ENCODE measurements at places on chromosomes 6 and 20. TPM values are rescaled to one million over a fixed set of nuclear protein-coding genes. Genes with fewer than 3 reads are reported as not detected.

Gene VWA7
- total RNA-seq: 1.0 TPM

DNA sequence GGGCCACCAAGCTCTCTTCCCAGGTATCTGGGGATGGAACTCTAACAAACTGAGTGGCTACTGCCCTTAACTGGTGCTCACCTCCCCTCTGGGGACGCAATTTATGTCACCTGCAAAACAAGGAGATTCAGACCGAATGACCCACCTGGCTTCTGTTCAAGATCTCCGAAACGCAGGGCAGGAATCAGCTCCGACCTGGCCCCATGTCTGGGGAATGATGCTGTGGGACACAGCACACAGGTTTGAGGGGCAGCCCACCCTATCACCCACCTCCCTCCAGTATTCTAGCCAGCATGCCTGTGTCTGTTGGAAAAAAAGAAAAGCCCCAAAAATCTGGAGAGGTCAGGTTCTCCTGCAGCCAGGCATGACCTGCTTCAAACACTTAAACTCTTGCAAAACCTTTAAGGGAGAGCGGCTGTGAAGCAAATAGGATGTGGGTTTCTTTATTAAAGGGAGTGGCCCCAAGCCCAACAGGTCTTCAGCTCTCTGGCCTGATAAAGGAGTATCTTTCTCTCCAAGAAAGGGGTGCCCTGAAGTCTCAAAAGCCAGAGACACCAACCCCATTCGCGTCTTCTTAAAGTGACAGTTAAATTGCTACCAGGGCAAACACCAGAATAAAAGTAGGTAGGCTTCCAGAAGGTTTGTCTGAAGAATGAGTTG, 6.4 kb downstream of the PREX1 start:
- DNase-seq: no peak
- H3K4me3 ChIP-seq: peak overlapping the region; percentile 37
- no peaks in the 10 kb centered on the region for H3K27me3 ChIP-seq
- H3K27ac ChIP-seq: peak overlapping the region; percentile 75

- H3K4me3 ChIP-seq: no peak overlapping the region
- H3K4me1 ChIP-seq: peaks cover 48% of the 10 kb centered on the region
- H3K27ac ChIP-seq: no peak overlapping the region
- no peak for DNase-seq
- H3K36me3 ChIP-seq: peaks cover 37% of the 10 kb centered on the region
Measured at GRCh38 chr20:51505566-51505965, 37.0 kb downstream of the NFATC2 start.

Gene IPCEF1
- total RNA-seq: 92.5 TPM

GRCh38 chr6:141667580-141668309, 465.0 kb upstream of the GJE1 start:
- no peaks in the 10 kb centered on the region for H3K4me1 ChIP-seq
- no peaks in the 10 kb centered on the region for H3K36me3 ChIP-seq
- no peak for DNase-seq

- no peak for DNase-seq
- H3K4me3 ChIP-seq: no peak overlapping the region
- no peaks in the 10 kb centered on the region for H3K27me3 ChIP-seq
- H3K4me1 ChIP-seq: no peaks in the 10 kb centered on the region
- H3K27ac ChIP-seq: no peak overlapping the region
Measured at GRCh38 chr6:52516943-52517342, 59.9 kb downstream of the TRAM2 start.

GRCh38 chr20:35883778-35884540, 70.3 kb downstream of the SCAND1 start:
- H3K4me3 ChIP-seq: no peak overlapping the region
- H3K27me3 ChIP-seq: no peaks in the 10 kb centered on the region
- H3K27ac ChIP-seq: no peak overlapping the region
- H3K4me1 ChIP-seq: peaks cover 6% of the 10 kb centered on the region
- peak; percentile 56 for DNase-seq
- peaks cover 4% of the 10 kb centered on the region for H3K36me3 ChIP-seq

DNA sequence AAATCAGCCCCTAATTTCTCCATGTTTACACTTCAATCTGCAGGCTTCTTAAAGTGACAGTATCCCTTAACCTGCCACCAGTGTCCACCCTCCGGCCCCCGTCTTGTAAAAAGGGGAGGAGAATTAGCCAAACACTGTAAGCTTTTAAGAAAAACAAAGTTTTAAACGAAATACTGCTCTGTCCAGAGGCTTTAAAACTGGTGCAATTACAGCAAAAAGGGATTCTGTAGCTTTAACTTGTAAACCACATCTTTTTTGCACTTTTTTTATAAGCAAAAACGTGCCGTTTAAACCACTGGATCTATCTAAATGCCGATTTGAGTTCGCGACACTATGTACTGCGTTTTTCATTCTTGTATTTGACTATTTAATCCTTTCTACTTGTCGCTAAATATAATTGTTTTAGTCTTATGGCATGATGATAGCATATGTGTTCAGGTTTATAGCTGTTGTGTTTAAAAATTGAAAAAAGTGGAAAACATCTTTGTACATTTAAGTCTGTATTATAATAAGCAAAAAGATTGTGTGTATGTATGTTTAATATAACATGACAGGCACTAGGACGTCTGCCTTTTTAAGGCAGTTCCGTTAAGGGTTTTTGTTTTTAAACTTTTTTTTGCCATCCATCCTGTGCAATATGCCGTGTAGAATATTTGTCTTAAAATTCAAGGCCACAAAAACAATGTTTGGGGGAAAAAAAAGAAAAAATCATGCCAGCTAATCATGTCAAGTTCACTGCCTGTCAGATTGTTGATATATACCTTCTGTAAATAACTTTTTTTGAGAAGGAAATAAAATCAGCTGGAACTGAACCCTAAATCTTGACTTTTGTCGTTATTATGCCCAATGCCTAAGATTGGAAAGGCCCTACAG, 4.5 kb downstream of the SOX4 start:
- H3K36me3 ChIP-seq: no peaks in the 10 kb centered on the region
- peaks cover 41% of the 10 kb centered on the region for H3K27me3 ChIP-seq
- no peak overlapping the region for H3K4me3 ChIP-seq
- DNase-seq: no peak
- H3K27ac ChIP-seq: no peak overlapping the region

DNA sequence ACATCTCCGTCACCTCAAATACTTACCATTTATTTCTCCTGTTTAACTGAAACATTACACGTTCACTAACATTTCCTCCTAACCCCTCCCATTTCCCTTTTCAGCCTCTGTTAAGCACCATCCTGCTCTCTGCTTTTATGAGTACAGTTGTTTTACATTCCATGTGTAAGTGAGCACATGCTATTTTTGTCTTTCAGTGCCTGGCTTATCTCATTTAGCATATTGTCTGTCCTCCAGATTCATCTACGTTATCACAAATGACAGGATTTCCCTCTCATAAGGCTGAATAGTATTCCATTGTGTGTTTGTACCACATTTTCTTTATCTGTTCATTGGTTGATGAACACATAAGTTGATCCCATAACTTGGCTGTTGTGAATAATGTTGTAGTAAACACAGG, 22.7 kb downstream of the TAF11 start:
- H3K4me3 ChIP-seq: no peak overlapping the region
- H3K36me3 ChIP-seq: no peaks in the 10 kb centered on the region
- no peak overlapping the region for H3K27ac ChIP-seq
- DNase-seq: no peak
- H3K4me1 ChIP-seq: no peaks in the 10 kb centered on the region
- H3K27me3 ChIP-seq: no peaks in the 10 kb centered on the region

GRCh38 chr6:24925661-24926060, 10.1 kb downstream of the RIPOR2 start:
- no peaks in the 10 kb centered on the region for H3K27me3 ChIP-seq
- peaks cover 29% of the 10 kb centered on the region for H3K36me3 ChIP-seq
- peaks cover 97% of the 10 kb centered on the region for H3K4me1 ChIP-seq
- no peak overlapping the region for H3K27ac ChIP-seq
- no peak for DNase-seq

DNA sequence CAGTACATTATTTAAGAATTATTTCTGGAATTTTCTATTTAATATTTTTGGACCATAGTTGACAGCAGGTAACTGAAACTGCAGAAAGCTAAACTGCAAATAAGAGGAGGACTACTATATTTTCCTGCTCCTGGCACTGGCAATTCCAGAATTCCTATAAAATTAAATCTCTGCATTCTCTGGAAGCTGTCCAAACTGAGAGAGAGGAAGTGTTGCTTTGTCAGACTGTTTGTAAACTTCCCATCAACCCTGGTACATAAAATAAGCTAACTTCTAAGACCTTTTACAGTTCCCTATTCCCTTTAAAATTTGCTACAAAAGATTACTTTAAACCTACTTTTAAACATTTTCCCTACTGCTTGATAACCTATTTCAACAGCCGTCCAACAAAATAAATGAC, 196.1 kb upstream of the RUNX2 start:
- no peaks in the 10 kb centered on the region for H3K4me1 ChIP-seq
- H3K36me3 ChIP-seq: no peaks in the 10 kb centered on the region
- no peak overlapping the region for H3K27ac ChIP-seq
- no peak for DNase-seq

Gene MEI4
- not detected for total RNA-seq

- no peaks in the 10 kb centered on the region for H3K27me3 ChIP-seq
- no peaks in the 10 kb centered on the region for H3K36me3 ChIP-seq
- no peak overlapping the region for H3K4me3 ChIP-seq
Measured at GRCh38 chr20:42046371-42047085, 428.4 kb upstream of the CHD6 start.

- no peaks in the 10 kb centered on the region for H3K27me3 ChIP-seq
- no peaks in the 10 kb centered on the region for H3K36me3 ChIP-seq
- H3K27ac ChIP-seq: no peak overlapping the region
- H3K4me1 ChIP-seq: peaks cover 16% of the 10 kb centered on the region
Measured at GRCh38 chr6:4794140-4794707, 18.0 kb downstream of the CDYL start.

Gene HLA-B
- 5,565 TPM for total RNA-seq

- H3K27ac ChIP-seq: no peak overlapping the region
- H3K4me3 ChIP-seq: no peak overlapping the region
- DNase-seq: no peak
- H3K27me3 ChIP-seq: no peaks in the 10 kb centered on the region
- H3K36me3 ChIP-seq: peaks cover 22% of the 10 kb centered on the region
- H3K4me1 ChIP-seq: no peaks in the 10 kb centered on the region
Measured at GRCh38 chr6:32825966-32826365, 9.2 kb upstream of the HLA-DOB start.

- peak; percentile 47 for DNase-seq
- H3K36me3 ChIP-seq: peaks cover 4% of the 10 kb centered on the region
- peak overlapping the region; percentile 9 for H3K27ac ChIP-seq
- H3K4me3 ChIP-seq: peak overlapping the region; percentile 82
Measured at GRCh38 chr6:43771210-43771857, 1.3 kb downstream of the VEGFA start.

Gene ZNF165
- 0.75 TPM for total RNA-seq

Gene ETV7
- total RNA-seq: 3.2 TPM

Gene DEF6
- 231 TPM for total RNA-seq

Gene GRM4
- total RNA-seq: 0.09 TPM
